ENCODE measurements at places on chromosomes 3 and 15.

DNA sequence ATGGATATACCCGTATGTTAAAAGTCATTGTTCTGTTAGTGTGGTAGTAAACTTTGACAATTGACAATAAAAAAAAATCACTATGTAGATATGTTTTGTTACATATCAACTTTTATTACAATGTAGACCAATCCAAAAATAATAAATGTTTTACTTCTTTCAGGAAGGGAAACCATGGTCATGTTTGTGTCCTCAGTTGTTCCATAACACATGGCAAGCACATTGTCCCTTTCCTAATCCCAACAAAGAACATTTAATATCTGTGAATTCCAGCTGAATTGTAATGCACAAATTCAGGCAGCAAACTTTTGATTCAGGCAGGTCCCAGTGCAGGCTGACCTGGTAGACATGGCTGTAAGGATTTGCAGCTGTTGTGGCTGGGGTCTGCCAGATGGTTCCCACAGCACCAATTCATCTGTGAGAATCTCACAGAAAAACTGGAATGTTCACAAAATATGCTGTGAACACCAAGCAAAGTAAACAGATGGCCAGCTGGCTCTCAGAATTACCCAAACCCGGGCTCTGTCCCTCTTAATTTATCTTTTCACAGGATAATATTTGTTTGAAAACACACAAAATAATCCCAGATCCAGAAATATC, 1.9 kb upstream of the SPG21 start:
- peak; percentile 20 for DNase-seq

- DNase-seq: no peak
Observed at GRCh38 chr3:180684807-180685206, 5.5 kb upstream of the CCDC39 start.

- no peak for DNase-seq
Observed at GRCh38 chr3:50294492-50295403, 2.5 kb upstream of the IFRD2 start.

GRCh38 chr15:33055962-33056361, 138.6 kb downstream of the FMN1 start:
- DNase-seq: no peak

DNA sequence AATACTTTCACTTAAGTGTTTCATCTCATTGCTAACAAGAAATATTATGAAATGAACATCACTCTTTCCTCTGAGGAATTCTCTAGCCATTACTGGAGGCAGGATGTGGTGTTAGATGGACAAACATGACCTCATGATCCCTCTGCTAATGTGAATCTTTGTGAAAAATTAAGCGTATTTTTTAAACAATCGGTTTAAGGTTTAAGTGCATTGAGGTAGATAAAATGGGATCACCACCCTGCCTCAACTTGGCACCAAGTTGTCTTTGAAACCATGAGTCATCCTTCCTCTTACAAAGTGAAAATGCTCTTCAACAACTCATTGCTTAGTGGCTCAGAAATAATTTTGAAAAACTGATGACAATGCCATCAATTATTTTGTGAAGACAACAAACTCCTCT, 76.0 kb upstream of the DCBLD2 start:
- DNase-seq: no peak

- DNase-seq: no peak
Observed at GRCh38 chr15:49731187-49732099, 110.6 kb downstream of the DTWD1 start.

- DNase-seq: peak; percentile 86
Observed at GRCh38 chr15:77543159-77543882, 89.4 kb downstream of the LINGO1 start.

- no peak for DNase-seq
Observed at GRCh38 chr15:69536726-69537512, 84.3 kb downstream of the RPLP1 start.

- no peak for DNase-seq
Observed at GRCh38 chr3:15753056-15753710, 44.6 kb downstream of the ANKRD28 start.

GRCh38 chr3:155809181-155809580, 3.1 kb upstream of the C3orf33 start:
- DNase-seq: no peak

DNA sequence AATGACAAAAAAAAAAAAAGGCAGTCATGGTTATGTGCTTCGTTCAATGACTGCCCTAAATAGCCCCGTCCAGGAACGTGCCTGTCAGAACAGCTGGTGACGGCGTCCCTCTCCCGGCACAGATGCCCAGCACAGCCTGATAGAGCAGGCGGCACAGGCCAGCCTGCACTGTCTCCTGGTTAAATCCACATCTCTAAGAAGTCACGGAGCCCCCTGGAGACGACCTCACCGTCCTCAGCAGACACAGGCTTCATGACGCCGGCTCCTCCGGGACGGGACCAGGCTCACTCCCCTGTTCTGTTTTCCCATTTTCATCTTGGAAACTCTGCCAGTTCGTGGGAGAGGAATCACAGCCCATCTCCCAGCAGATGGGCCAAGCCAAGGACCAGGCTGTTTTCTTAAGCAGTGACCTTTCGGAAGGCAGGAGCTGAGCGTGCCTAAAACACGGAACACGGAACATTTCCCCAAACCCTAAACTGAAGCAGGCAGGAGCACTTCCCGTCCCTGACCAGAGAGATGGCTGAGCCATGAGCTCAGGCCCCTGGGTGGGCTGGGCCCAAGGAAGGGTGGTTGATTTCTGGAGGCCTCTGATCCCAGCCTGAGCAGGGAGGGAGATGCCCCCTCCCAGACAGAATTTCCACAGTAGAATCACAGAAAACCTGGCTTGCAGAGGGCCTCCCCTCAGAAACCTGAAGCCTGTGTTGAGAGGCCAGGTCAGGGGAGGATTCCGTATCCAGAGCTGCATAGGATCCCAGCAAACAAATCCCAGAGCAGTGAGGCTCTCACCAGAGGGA, 35.9 kb downstream of the ADCY5 start:
- DNase-seq: peak; percentile 54
